Memory B cell (primary cell): ENCODE measurements at places on chromosomes 2 and 18.

DNA sequence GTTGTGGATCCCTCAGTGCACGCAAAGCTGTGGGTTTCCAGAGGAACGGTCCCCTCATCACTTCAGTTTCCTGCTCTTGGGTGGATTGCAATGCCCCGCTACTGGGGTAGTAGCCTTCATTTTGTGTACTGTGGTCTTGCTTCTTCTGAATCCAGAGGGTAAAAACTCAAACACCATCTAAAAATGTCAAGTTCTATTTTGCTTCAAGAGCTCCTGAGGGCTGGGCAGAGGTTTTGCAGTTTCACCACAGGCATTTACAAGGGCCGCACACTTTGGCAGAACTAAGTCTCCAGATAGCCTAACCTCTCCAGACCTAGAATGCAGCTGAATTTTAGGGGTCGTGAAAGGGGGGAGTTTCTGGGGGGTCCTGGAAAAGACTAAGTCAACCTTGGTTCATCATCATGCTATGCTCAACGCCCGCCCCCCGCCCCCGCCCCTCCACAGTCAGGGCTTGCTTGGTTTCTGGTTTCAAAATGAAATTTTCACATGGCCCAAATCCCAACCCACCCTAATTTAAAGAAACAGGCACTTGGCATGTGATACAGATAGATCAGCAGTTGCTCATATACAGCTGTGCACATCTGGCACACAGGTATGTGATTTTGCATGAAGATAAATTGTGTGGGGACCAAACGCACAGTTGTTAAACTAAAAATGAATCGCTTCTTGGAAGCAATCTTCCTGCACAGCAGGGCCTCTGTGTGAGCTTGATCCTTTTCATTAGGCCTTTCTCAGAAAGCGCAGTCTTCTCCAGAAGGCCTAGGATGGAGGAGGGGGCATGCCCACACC is 329.6 kb downstream of the OSR1 start:
- no peak overlapping the region for H3K4me3 ChIP-seq
- H3K4me1 ChIP-seq: peaks cover 2% of the 10 kb centered on the region
- no peaks in the 10 kb centered on the region for H3K36me3 ChIP-seq
- no peak overlapping the region for H3K27ac ChIP-seq
- H3K27me3 ChIP-seq: peaks cover 2% of the 10 kb centered on the region

- no peaks in the 10 kb centered on the region for H3K36me3 ChIP-seq
- no peaks in the 10 kb centered on the region for H3K27me3 ChIP-seq
- no peak overlapping the region for H3K4me3 ChIP-seq
- H3K4me1 ChIP-seq: no peaks in the 10 kb centered on the region
Observed at GRCh38 chr18:1663879-1664705, 759.4 kb downstream of the ADCYAP1 start.

DNA sequence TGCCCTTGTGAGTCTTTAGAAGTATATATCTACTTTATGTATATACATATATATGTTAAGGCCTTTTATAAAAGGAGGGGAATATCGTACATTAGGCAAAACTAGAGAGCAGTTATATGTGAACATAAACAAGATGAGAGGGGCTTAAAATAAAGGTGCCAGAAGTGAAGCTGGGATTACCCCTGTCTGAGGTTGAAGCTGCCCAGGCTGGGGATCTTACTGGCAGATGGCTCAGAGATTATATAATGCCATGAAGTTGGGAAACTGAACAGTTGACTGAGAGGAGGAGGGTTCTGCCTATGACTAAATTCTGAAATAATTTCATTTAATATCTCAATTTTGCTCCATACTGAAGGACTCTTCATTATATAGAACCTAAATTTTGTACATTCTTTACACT is 6.0 kb downstream of the PNO1 start:
- no peak for DNase-seq
- no peak overlapping the region for H3K4me3 ChIP-seq
- H3K27ac ChIP-seq: no peak overlapping the region
- peaks cover 36% of the 10 kb centered on the region for H3K36me3 ChIP-seq

DNA sequence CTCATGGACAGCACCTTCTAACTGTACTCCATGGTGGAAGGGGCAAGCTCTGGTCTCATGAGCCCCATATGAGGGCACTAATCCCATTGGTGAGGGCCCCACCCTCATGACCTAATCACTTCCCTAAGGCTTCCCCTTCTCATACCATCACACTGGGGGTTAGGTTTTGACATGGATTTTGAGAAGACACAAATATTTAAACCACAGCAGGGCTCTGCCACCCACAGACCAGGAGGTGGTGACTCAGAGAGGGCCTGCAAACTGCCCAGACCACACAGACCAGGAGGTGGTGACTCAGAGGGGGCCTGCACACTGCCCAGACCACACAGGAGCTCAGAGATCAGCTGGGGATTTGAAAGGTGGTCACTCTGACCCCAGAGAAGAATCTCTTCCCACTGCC is 222.0 kb downstream of the KLHL29 start:
- no peaks in the 10 kb centered on the region for H3K4me1 ChIP-seq
- H3K4me3 ChIP-seq: no peak overlapping the region
- no peak overlapping the region for H3K27ac ChIP-seq
- peaks cover 11% of the 10 kb centered on the region for H3K36me3 ChIP-seq

DNA sequence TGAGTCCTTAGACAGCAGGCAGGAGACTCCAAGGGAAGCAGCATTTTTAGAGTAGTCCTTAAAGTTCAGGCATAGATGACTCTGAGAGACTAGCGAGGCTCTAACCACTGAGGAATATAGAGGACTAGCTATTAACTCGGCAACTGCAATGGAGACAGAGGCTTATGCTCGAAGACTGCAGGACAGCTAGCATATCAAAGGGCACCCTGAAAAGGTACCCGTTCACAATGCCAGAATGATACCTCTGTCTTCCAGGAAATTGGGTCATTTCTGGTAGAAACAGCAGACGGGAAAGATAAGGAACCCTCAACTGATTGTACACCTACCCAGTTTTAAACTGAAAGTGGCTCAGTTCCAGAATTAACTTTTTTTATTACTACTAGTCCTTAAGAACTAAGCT is 1204.0 kb upstream of the ZEB2 start:
- no peak overlapping the region for H3K4me3 ChIP-seq
- no peak for DNase-seq
- H3K4me1 ChIP-seq: no peaks in the 10 kb centered on the region
- H3K27ac ChIP-seq: no peak overlapping the region
- no peaks in the 10 kb centered on the region for H3K36me3 ChIP-seq
- H3K27me3 ChIP-seq: no peaks in the 10 kb centered on the region

- no peak for DNase-seq
- no peak overlapping the region for H3K27ac ChIP-seq
- H3K27me3 ChIP-seq: no peaks in the 10 kb centered on the region
- no peaks in the 10 kb centered on the region for H3K4me1 ChIP-seq
- peaks cover 33% of the 10 kb centered on the region for H3K36me3 ChIP-seq
- no peak overlapping the region for H3K4me3 ChIP-seq
Observed at GRCh38 chr2:135378591-135378990, 152.4 kb downstream of the ZRANB3 start.

- no peak for DNase-seq
- peaks cover 13% of the 10 kb centered on the region for H3K4me1 ChIP-seq
- no peaks in the 10 kb centered on the region for H3K27me3 ChIP-seq
- peaks cover 9% of the 10 kb centered on the region for H3K36me3 ChIP-seq
Observed at GRCh38 chr2:144198116-144198515, 321.8 kb downstream of the ZEB2 start.

DNA sequence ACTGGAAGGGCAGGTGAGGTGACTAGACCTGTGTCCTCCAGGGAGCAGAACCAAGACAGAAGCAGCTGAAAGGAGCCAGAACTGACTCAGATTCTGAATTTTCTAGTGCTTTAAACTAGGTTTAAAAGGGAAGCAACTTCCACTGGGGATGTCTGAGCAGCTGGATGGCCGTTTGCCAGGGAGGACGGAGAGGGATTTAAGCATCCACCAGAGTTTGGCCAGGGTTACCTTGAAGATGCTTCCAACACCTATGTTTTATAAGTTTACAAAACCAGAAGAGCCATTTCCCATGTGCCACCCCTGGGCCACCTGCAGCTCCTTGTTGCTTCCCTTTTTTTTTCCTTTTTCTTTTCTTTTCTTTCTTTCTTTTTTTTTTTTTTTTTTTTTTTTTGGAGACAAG is 48.6 kb upstream of the RBM44 start:
- H3K27me3 ChIP-seq: no peaks in the 10 kb centered on the region
- peaks cover 34% of the 10 kb centered on the region for H3K36me3 ChIP-seq
- peaks cover 2% of the 10 kb centered on the region for H3K4me1 ChIP-seq
- DNase-seq: no peak

DNA sequence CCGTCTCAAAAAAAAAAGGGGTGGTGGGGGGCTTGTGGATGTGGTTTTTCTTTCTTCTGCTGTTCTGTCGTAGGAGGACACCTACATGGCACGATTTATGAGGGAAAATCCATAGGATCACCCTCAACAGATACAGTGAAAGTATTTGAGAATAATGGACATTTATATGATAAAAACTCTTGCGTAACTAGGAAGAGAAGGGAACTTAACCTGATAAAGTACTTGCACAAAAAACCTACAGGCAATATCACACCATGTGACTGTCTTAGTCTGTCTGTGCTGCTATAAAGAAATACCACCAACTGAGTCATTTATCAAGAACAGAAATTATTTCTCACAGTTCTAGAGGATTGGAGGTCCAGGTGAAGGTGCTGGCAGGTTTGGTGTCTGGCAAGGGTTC is 21.8 kb upstream of the LAMA1 start:
- H3K27me3 ChIP-seq: no peaks in the 10 kb centered on the region
- no peak for DNase-seq
- no peaks in the 10 kb centered on the region for H3K36me3 ChIP-seq
- no peak overlapping the region for H3K27ac ChIP-seq

DNA sequence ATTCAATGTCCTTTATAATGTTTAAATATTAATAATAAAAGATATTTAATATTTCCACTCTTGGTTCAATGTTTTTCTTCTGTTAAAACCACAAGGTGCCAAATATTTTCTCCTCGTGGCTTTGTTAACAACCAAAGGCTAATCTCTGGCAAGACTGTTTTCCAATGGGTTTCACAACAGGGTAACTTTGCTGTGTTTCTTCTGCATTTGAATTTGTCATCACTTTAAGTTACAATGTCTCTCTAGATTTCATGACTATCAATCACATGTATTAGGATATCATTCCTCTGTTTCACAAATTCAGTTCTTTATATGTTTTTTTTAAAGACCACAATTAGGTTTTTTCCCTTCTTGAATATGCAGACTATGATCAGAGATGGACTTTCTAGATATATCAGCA is 469.8 kb upstream of the ACVR2A start:
- no peak for DNase-seq
- no peak overlapping the region for H3K4me3 ChIP-seq
- H3K4me1 ChIP-seq: no peaks in the 10 kb centered on the region

DNA sequence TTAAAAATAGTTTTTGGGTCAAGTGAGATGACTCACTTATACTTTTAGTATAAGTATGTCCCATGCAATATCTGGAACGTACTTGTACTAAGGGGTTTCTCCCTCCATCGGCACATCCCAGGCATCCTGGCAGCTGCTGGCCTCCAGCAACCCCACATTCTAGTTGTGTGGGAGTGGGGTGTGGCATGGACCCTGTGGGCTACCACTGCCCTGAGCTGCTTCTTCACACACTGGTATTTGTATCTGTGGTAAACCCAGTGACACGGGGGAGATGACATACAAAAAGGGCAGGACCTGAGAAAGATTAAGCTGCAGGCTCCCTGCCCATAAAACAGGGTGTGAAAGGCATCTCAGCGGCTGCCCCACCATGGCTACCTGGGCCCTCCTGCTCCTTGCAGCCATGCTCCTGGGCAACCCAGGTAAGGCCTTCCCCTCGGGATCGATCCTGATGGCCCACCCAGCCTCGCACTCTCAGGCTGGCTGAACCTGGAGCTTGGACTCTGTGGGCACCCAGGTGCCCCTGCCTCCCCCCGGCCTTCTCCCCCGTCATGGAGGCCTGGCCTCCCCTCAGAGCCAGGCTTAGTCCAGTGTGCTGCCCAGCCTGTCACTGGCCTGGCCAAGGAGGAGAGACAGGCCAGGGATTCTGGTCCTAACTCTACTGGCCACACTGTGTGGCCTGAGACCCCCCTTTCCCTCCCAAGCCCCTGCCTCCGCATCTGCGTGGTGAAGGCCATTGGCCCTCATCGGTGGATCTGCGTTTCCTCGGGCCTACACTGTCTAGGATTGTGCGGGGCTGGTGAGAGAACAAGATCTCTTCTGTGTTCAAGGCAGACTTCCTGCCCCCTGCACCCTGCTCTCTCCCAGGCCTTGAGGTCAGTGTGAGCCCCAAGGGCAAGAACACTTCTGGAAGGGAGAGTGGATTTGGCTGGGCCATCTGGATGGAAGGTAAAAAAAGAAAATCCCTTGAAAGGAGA is at the start of gene GNLY:
Gene GNLY (plus strand): TSS at position 307 of the 974 bp plus-strand sequence. CDS start 61 bp downstream, at position 368.
- H3K36me3 ChIP-seq: no peaks in the 10 kb centered on the region
- peaks cover 4% of the 10 kb centered on the region for H3K4me1 ChIP-seq
- no peak within 1 kb of the TSS for H3K4me3 ChIP-seq
- peaks cover 4% of the 10 kb centered on the region for H3K27me3 ChIP-seq
- DNase-seq: no peak

GRCh38 chr2:57862727-57863126 is 183.9 kb upstream of the VRK2 start:
- no peak overlapping the region for H3K27ac ChIP-seq
- DNase-seq: no peak
- no peak overlapping the region for H3K4me3 ChIP-seq
- no peaks in the 10 kb centered on the region for H3K27me3 ChIP-seq

DNA sequence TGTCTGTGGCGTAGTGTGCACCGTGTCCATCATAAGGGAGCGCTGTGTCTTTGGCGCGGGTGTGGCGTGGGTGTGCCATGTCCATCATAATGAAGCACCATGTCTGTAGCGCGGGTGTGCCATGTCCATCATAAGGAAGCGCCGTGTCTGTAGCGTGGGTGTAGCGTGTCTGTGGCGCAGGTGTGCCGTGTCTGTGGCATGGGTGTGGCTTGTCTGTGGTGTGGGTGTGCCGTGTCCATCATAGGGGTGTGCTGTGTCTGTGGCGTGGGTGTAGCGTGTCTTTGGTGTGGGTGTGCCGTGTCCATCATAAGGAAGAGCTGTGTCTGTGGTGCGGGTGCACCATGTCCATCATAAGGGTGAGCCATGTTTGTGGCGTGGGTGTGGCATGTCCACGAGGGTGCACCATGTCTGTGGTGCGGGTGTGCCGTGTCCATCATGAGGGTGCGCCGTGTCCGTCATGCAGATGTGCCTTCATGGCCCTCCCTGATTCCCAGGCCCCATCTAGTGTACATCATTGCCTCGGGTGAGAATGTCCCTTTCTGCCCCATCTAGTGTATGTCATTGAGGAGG is 275.0 kb downstream of the GBX2 start:
- no peaks in the 10 kb centered on the region for H3K27me3 ChIP-seq
- no peaks in the 10 kb centered on the region for H3K36me3 ChIP-seq
- no peak for DNase-seq
- H3K4me1 ChIP-seq: no peaks in the 10 kb centered on the region
- H3K4me3 ChIP-seq: no peak overlapping the region

DNA sequence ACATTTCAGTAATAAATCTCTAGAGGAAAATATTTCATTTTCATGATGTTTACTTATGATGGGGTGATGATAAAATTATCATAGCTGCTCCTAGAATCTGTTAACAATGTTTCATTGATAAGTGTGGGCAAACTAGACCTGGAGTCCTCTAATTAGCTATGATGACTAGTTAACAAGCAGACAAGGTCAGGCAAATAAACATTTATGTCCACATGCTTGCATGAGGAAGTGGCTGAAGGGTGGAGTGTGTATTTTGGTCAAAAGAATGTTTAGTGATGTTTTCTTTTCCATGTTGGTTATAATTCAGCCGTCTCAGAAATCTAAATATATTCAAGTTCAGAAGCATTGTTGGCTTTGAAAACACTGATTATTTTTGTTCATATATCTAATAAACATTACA is 99.9 kb upstream of the FN1 start:
- no peak overlapping the region for H3K4me3 ChIP-seq
- DNase-seq: no peak
- H3K36me3 ChIP-seq: no peaks in the 10 kb centered on the region
- H3K27ac ChIP-seq: no peak overlapping the region

GRCh38 chr2:16333681-16334080 is 332.0 kb downstream of the CYRIA start:
- no peak overlapping the region for H3K4me3 ChIP-seq
- H3K27me3 ChIP-seq: peaks cover 9% of the 10 kb centered on the region
- no peaks in the 10 kb centered on the region for H3K4me1 ChIP-seq
